ENCODE measurements at places on chromosomes 2 and 18. TPM values are rescaled to one million over a fixed set of nuclear protein-coding genes. Genes with fewer than 3 reads are reported as not detected.

Gene FAM110C
- total RNA-seq: 0.06 TPM

Gene CTNNA2
- total RNA-seq: 0.89 TPM

Gene DYSF
- 0.56 TPM for total RNA-seq

Gene NXPH2
- not detected for total RNA-seq

Gene FAP
- not detected for total RNA-seq

Data from A549 treated with RU486 at 1 μM for 4 hours (cell line).